ENCODE measurements at places on chromosomes 11 and 22.

DNA sequence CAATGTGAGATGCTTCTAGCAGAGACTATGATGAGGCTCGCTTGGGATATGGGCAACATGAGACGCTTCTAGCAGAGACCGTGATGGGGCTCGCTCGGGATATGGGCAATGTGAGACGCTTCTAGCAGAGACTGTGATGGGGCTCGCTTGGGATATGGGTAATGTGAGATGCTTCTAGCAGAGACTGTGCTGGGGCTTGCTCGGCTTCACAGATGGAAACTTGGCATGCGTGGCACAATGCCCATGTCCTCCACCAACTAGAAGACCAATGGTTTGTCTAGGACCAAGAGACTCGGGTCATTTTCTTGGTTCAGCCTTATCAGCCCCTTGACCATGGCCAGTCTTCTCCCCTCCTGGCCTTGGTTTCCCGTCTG is 7.1 kb downstream of the MYEOV start:
- no peak for DNase-seq

GRCh38 chr11:58451585-58451984 is 9.5 kb upstream of the OR5B12 start:
- no peak for DNase-seq

- DNase-seq, result no peak
Observed at GRCh38 chr22:20108757-20109230, 7.1 kb upstream of the RANBP1 start.

DNA sequence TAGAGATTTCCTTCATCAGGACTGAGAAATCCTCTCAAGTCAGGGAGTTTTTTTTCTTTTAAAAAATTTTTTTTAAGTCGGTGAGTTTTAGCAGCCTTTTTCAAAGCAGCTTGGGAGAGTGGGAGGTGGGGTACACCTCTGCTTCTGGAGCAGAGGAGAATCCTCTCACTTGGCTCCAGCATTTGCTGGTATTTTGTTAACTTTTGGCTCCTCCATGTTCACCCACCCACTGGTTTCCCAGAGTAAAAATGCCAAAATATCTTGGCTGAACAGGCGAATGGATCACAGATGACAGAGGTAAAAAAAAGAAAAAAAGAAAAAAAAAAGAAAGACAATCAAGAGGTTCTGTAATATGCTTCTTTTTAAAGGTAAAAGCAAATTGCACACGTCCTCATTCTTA is 68.0 kb downstream of the GAB2 start:
- no peak for DNase-seq

DNA sequence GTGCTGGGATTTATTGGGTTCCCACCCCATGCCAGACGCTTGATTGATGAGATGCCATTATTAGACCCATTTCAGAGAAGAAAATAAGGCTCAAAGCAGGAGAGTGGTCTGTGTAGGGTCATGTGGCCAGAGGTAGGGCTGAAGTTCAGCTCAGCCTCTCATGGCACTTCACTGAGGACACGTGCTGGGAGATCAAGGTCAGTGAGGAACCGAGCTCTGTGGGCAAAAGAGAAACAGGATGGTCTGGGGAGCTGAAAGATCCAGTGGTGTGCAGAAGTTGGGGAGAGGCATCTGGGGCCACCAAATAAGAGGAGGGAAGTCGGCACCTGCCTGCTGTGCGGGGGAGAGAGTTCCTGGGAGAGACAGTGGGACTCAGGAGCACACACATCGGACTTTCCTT is 19.6 kb downstream of the RHOD start:
- DNase-seq, result no peak

DNA sequence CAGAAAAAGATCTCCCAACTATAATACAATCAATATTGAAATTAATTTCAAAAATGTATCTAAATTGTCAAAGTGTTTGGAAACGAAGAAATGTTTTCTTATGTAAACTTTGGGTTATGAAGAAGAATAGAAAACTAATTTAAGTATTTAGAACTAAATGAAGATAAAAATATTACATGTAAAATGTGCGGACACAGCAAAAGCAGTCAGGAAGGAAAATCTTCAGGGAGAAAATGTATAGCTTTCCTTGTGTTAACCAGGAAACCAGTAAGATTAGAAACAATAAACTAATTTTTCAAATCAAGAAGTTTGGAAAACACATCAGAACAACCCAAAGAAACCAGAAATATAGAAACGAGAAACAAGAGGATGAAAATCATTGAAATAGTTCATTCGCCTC is 466.5 kb downstream of the BRD1 start:
- DNase-seq, result no peak

DNA sequence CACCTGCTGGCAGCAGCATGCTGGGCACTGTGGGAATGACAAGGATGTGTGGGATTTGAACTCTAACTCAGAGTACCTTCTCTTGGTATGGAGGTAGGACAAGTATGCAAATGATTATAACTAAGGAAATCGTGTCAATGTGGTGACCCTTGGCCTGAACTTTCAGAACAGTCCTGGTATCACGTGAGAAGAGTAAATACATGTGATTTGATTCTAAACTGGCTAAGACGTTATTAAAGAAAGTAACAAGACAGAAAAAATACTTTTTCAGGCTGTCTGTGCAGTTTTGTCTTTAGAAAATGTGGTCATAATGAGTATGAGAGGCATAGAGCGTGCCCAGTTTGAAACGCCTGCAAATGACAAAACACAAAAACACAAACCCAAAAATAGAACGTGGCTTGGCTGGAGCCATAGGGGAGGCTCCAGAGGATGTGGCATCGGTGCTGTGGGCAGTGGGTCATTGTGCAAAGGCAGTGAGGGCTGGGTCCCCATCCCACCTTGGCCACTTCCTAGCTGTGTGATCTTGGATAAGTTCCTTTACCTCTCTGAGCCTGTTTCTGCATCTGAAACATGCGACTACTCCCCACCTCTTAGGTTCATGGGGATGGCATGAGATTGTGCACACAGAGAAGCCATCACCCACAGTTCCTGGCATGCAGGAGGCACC is 18.4 kb upstream of the IL2RB start:
- no peak for DNase-seq

DNA sequence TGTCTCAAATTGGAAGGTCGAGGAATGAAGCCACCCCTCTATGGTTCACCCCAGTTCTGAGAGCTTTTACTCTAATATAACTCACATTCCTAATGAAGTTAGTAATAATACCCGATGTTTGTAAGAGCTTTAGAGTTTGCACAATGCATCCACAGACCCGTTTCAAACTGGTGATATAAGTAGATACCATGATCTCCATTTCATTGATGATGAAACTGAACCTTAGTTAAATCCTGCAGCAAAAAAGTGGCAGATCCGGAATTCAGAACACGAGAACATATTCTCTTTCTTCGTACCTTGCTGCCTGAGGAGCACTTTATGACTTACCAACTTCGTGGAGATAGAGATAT is 757 bp upstream of the RBFOX2 start:
- DNase-seq, result no peak

DNA sequence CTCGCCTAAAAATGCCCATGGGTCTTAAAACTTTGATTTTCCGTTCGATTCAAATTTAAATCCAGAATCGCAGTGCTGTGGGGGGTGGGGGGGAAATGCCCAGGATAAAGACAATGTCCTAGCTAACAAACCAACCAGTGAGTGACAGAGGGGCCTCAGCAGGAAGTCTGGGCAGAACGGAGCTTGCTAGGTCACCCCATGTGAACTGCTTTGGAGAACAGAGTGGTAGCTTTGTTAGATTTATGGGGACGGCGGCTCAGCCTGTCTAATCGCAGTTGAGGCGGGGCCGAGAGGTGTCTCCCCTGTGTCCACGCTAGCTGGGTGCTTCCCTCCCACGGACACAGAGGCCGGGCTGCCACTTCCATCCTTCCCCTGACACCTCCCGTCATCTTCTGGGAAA is 243.9 kb downstream of the CTTN start:
- DNase-seq, result no peak

- DNase-seq, result no peak
Observed at GRCh38 chr22:31400023-31400397, 606 bp downstream of the DRG1 start.

DNA sequence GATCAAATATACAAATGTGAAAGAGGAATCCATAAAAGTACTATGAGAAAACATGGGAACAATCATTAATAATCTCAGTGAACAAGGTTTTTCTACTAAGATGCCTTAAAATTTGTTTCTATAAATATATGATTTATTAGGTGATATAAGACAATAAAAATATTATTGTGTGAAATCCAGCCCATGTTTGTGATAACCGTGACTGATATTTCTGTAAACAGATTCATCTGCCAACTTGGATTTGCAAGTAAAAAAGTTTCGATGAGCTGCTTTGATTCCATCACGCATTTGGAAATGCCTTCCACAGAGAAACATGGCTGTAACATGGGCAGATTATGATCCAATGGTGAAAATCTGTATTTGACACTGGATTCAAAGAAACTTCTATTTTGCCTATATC is 157.8 kb downstream of the NXPE2 start:
- no peak for DNase-seq

DNA sequence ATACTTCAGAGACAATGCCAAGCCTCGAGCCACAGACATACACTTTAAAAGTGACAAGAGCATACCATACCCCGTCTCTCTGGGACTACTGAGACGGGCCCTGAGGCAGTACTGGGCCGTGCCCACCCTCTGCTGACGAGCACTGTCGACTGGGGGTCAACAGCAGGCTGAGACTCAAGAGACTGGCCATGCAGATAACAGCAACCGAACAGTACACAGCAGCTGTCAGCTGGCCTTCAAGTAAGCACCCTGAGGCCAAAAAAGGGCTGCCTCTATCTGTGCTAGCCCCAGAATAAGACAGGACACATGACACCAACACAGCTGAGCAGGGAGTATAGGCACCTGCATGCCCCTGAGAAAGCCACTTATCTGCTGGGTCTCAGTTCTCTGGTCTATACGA is 18.9 kb upstream of the TMEM121B start:
- no peak for DNase-seq

GRCh38 chr11:73461964-73462363 is 85.8 kb downstream of the RELT start:
- no peak for DNase-seq

- no peak for DNase-seq
Observed at GRCh38 chr11:6544921-6545850, 48.1 kb downstream of the DNHD1 start.
